ENCODE measurements at places on chromosomes 5 and 9.

GRCh38 chr9:104073770-104074133 is 20.4 kb upstream of the SMC2 start:
- no peak for DNase-seq

DNA sequence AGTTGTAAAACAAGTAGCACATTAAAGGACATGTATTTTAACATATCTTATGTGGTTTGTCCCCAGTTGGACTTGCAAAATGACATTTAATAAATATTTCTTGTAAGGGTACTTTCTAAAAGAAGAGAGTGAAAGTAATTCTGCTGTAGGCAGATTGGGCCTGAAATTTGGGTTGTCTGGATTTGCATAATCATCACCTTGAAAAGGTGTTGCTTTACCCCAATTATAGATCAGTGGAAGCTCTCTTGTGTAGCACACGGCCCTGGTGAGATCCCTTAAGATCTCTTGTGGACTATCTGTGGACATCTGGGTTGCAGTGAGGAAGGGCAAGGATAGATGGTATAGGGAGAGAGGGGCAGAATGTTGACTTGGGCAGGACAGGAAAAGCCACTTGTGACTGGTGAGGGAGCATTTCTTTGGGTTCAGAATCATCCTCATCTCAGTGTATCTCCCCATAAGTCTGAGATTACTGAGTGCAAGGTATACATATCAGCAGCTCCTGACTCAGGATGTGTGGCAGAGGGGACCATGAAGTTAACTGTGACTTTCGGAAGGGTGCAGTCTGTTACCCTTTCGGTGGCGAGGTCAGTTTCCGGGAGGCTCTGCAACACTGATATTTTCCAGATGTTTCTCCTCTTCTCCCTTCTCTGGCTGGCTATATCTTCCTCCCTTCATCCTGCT is 2.0 kb upstream of the TNFAIP8 start:
- DNase-seq = no peak

DNA sequence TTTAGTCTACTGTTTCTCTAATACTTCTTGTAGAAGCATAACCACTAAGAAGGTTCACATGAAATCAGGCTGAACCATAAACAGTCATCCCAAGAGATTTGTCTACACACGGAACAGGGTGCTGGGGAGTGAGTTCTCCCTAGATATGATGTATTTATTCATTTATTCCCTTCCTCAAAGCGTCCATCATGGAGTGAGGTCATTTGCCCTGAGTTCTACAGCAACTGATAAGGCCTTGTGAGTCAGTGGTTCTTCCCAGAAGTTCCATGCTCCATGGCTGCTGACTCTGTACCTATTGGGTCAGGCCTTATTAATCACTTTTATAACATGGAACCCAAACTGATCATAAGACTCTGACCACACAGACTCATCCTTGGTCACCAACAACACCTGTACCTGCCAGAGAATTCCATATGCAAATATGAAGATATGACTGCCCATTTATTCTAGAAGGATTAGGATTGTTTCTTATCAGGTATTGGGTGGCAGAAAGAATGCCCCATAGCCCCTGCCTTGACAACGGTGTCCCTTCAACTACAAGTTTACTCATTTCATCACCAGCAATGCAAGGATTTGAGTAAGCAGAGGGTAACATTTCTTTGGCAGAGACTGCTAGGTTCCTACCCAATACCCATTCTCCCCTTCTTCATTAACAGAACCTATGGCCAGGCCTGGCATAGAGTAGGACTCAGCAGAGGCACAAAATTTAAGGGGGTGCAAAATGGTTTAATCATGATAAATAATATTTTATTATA is 118.1 kb downstream of the LHFPL2 start:
- DNase-seq = no peak

- no peak for DNase-seq
These were observed 43.0 kb downstream of the ITGA2 start for GRCh38 chr5:53032188-53032587.

DNA sequence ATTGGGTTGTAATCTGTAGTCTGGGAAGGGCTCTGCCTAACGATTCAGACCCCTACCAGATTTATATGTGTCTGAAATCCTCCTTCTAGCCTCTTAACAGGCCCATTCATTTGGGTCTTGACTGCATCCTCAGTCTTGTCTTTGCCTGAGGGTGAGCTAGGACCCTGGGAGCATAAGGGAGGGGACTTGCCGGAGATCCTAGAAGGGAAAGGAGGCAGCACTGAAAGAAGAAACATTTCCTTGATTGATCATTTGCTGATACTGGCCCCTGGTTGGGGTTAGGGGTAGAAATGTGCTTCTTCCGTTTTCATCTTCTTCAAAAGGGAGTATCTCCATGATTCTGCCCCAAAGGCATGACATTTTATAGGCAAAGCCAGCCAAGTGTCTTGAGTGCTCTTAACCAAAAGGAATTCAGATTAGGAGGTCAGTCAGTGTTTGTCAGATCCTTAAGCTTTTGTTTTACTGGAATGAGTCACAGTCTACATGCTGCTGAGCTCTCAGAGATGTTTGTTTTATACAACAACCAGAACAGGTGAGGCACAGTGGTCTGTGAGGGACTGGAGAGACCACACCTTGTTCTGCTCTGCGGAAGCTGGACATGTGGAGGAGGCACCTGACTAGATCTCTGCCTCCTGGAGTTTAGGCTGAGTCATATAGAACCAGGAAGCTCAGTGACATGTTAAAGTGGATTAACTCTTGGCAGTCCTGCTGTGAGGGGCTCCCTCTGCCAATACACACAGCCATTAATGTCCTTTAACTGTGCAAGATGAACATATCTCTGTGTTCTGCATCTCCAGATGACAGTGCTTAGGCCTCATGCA is 37.7 kb downstream of the PCDHAC2 start:
- peak; percentile 26 for DNase-seq

DNA sequence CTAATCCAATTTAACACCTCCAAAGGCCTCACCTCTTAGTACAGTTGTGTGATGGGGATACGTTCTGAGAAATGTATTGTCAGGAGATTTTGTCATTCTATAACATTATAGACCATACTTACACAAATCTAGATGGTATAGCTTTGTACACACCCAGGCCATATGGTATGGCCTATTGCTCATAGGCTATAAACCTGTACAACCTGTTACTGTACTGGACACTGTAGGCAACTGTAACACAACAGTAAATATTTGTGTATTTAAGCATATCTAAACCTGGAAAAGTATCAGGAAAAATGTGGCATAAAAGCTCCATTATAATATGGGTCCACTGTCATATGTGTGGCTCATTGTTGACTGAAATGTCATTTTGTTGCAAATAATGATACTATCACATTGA is 12.1 kb downstream of the ACER2 start:
- DNase-seq = no peak

- DNase-seq = no peak
These were observed 168.2 kb downstream of the RNF180 start for GRCh38 chr5:64333886-64334285.

GRCh38 chr5:56703952-56704351 is 111.4 kb upstream of the MAP3K1 start:
- DNase-seq = no peak

DNA sequence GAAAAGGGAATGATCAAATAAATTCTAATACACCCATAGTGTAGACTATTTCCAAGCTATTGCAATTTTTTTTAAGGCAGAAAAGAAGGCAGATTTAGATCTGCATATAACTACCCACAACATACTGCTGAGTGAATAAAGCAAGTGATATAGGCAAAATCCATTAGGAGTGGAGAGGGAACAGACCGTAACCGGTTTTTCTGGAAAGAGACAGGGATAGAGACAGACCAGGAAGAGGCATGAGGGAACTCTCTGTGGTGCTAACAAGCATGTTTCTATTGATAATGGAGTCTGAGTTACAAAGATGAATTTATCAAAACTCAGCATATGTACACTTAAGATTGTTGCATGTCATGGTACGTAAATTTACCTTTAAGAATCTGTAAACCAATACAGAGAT is 14.5 kb downstream of the ZDHHC21 start:
- no peak for DNase-seq

DNA sequence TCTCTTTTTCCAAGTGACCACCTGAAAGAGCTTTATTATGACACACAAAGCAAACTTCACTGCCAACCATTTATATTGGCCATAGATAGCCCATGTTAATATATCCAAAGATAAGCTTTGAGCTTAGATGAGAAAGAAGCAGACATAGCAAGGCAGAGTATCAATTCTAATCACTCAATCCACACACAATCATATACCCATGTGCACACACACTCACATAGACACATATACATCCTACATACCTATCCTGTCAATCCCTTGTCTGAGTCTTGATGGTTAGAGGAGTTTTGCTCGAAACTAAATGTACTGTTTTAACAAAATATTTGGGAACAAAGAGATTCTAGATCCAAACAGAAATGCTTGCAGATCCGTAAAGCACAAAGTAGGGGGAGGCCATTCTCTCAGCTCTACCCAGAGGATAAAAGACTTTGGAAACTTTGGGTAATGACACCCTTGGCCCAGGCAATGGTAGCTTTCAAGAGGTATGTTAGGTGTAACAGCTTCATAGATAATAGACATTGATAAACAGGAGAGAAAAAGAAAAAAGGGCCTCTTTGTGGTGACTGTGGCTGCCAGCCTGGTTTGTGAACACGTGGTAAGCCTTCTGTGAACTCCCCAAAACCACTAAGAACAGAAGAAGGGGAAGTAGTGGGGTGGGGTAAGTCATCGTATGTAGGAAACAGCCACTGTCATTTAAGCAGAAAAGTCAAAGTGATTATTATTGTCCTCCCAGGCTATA is 121.6 kb downstream of the TLR4 start:
- no peak for DNase-seq

DNA sequence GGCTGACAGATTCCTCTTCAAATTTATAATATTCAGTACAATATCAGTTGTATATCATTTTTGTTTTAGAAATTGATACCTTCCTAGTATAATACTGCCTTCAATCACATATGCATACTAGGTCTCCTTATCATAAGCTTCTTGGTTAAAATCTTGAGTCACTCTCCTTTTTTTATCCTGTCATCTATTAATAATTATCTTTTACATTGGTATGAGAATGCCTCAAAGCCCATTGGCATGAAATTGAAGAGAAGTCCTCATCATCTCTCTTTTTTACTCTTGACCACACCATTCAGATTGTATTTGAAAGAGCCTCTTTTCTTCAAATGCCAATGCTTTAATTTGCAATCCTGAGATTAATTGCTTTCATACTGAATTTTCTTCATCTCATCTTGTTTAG is 810.3 kb downstream of the BRINP1 start:
- no peak for DNase-seq

DNA sequence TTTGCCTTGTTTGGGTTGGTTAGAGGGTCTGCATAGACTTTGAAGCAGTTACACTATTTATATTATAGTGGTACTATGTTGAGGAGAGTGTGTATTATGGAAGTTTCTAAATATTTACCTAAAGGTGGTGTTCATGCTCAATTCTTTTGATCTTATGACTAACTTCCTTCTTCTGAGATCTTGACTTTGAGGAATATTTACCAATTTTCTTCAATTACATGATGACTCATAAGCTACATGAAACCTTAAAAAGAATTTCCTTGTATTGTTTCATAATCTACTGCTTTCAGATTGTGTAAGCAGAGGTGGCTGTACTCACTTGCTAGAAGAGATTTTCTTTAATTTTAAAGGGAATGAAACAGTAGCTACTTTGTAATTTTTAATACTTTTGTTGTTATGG is 276.1 kb downstream of the TAF11L14 start:
- no peak for DNase-seq

DNA sequence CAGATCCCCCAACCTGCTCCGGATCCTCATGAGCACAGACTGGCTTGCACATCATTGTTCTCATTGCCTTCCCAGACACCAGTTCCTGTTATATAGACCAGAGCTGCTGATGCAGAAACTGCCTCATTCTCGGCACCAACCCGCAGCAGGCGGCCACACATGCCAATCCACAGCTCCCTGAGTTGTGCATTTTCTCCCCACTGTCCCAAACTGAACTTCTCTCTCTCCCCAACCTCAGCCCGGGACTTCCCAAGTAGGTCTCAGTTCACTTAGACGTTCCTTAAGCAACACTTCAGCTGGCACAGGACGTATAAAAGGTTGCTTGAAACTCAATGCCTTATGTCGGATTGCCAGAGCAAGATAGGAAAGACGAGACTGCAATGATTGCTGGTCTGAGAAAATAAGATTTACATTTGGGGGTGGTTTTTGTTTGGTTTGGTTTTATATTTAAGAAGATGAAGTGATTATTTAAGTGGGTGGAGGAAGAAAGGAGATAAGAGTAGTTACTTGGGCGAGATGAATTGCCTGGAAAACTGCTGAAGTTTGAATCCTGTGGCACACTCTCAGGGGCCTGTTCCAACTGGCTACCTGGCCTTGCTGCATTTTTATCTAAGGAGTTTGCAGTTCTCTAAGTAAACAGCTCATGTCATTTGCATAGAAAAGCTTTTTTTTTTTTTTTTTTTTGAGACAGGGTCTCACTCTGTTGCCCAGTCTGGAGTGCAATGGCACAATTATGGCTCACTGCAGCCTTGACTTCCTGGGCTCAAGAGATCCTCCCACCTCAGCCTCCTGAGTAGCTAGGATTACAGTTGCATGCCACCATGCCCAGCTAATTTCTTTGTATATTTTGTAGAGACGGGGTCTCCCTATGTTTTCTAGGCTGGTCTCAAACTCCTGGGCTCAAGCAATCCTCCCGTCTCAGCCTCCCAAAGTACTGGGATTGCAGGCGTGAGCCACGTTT is 155.4 kb downstream of the GOLPH3 start:
- no peak for DNase-seq

- no peak for DNase-seq
These were observed 241.7 kb upstream of the PANK3 start for GRCh38 chr5:168820874-168821273.

DNA sequence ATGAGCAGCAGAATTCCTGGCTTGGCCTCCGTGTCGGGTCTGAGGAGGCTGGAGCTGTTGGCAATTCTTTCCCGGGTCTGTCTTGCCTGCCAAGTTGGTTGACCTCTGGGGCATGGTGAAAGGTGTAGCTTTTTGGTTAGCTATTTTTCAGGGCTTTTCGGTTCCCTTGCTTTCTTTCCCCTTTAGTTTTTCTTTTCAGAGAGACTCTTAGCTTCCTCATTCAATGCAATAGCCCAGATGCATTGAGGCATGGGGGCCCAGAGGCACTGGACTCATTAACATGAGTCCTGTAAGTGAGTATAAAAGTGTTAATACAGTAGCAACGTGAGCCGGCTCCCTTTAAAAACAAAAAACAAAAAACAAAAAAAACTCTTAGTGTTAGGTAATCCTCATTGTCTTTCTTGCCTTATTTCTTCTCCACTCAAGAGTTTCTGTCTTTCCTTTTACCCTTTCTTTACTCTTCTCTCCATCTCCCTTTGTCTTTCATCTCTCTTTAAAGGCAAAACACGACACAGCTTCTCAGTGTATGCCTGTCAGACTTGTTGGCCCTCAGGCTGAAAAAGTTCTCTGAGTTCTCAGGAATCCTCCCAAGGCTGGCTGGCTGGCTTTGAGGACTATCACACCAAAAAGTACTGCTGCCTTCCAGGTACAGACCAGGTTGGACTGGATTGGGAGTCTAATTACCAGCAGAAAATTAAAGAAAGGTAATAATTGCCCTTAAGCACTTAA is 289.9 kb upstream of the TUT7 start:
- no peak for DNase-seq

- no peak for DNase-seq
These were observed 86.7 kb downstream of the SLC44A1 start for GRCh38 chr9:105331160-105331559.

- no peak for DNase-seq
These were observed 58.4 kb downstream of the RORB start for GRCh38 chr9:74555565-74555964.

GRCh38 chr9:121157939-121158338 is 43.7 kb downstream of the RAB14 start:
- DNase-seq = no peak

- DNase-seq = no peak
These were observed 13.3 kb downstream of the FGF18 start for GRCh38 chr5:171432583-171433351.
